ENCODE measurements at places on chromosomes 13 and 19.

GRCh38 chr19:2327773-2328400, 499 bp downstream of the LSM7 start:
- peak; percentile 73 for DNase-seq

DNA sequence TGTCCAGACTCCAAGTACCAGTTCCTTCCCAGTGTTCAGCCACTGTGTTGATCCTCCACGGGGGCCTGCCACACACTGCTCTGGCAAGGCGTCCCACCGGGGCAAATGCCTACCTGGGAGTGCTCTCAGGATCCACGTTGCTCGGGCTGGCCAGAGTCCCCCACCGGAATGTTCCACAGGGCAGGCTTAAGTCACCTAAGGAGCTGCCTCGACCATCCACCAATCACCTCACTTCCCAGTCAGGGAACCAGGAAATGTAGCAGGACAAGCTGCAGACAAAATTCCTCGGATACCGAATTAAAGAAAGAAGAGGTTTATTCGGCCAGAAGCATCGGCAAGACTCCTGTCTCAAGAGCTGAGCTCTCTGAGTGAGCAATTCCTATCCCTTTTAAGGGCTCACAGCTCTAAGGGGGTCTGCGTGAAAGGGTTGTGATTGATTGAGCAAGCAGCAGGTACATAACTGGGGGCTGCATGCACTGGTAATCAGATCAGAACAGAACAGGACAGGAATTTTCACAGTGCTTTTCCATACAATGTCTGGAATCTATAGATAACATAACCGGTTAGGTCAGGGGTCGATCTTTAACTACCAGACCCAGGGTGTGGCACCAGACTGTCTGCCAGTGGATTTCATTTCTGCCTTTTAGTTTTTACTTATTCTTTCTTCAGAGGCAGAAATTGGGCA, 56.9 kb upstream of the EDNRB start:
- DNase-seq = no peak

- no peak for DNase-seq
These were observed 4.6 kb downstream of the FBXO17 start for GRCh38 chr19:38970664-38971532.

DNA sequence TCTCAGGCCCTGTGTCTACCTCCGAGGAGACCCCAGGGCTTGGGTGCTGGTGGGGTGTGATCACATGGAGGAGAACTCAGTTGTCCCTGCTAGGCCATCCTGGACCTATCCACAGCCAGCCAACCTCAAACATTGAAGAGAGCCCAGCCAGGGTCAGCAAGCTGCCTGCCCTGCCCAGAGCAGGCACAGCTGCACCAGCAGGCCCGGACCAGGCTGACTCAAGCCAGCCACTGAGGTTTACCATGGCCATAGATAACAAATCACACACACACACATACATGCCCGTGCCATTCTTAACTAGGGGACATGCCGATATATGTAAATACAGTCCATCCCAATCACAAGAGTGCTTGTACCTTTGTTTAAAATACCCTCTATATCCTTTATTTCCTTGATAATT, 8.1 kb downstream of the ARHGEF7 start:
- no peak for DNase-seq

DNA sequence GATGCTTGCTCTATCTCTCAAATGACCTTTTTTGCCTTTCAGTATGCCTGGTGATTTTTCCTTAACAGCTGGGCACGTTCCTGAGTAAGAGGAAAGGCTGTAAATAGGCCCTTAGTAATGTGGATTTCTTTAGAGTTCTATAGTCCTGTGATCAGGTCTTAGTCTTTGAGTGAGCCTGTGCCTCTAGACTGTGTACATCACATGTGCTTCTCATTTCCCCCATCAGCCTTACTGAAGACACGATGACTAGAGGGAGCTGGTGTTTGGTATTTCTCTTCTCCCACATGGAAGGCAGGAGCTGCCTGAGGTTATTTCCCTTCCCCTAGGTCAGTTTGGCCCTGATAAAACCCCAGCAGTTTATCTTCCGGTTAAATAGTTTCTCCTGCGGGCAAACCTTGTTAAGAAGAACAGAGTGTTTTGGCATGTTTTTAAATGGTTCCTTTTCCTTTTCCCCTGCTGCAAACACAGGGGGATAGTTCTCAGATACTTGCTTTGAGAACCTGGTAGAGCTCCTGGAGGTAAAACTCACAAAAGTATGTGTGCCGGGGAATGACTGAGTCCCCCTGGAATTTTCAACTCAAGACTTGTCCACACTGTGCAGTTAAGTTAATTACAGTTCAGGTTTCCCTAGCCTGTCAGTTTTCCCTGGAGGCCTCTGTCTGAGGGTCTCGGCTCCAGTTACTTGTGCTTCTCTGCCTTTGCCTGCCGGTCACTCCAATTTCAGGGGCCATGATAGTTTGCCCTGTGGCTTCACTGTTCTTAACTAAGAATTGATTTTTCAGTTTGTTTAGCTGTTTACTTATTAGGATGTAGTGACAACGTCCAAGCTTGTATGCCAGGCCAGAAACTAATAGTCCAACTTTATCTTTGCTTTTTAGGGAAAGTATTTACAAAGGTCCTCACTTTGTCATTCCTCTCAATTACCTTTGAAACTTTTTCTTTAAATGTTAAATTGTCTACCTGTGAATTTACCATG, 94.4 kb downstream of the URI1 start:
- no peak for DNase-seq

GRCh38 chr13:28654276-28654675, 4.7 kb upstream of the POMP start:
- no peak for DNase-seq

- no peak for DNase-seq
These were observed 24.3 kb downstream of the C13orf46 start for GRCh38 chr13:113949546-113949945.

DNA sequence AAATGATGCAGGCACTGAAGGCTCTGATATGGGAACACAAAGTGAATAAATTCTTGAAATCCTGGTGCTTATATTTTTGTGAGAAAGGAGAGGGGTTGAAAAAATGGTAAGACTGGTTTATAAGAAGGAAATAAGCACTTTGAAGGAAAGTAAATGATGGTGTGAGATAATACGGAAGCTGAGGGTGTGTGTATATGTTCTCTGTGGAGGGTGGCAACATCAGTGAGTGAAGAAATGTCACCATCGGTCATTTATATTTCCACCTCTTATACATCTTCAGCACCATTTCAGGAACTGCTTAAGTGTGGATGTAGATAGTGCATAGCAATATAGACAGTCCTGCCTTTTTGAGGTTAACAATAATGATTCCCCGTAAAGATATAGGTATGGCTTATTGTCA, 17.5 kb downstream of the ZNF136 start:
- DNase-seq = no peak

GRCh38 chr19:35585848-35586247, at the start of gene PMIS2:
TSS of gene PMIS2 (plus strand) at chr19:35586173. CDS start at chr19:35586260, 87 bp downstream.
- no peak for DNase-seq

DNA sequence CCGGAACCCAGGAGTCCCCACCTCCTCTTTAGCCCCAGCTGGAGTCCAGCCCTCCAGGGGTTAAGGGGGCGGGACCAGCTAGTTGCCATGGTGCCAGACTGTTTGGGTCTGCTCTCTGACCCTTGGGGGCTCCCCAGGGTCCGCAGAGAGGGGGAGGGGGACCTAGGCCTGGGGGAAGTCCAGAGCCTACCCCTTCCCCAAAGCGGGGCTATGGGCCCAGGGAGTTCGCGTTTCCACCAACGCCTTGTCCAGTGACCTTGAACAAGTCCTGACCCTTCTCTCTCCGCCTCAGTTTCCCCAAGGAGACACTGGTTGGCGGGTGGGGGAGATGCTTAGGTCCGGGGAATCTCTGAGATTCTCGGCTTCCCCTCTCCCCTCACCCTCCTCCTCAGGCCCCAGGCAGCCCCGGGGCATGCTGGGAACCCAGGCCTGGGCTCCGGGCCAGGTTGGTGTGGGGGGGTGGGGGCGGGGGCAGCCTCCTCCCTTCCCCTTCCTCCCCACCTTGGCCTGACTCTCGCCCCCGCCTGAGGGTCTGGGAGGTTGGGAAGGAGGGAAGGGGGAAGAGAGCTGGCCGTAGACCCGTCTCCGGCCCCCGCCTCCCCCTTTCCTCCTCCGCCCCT, 2.6 kb upstream of the SPACA6 start:
- peak; percentile 82 for DNase-seq

DNA sequence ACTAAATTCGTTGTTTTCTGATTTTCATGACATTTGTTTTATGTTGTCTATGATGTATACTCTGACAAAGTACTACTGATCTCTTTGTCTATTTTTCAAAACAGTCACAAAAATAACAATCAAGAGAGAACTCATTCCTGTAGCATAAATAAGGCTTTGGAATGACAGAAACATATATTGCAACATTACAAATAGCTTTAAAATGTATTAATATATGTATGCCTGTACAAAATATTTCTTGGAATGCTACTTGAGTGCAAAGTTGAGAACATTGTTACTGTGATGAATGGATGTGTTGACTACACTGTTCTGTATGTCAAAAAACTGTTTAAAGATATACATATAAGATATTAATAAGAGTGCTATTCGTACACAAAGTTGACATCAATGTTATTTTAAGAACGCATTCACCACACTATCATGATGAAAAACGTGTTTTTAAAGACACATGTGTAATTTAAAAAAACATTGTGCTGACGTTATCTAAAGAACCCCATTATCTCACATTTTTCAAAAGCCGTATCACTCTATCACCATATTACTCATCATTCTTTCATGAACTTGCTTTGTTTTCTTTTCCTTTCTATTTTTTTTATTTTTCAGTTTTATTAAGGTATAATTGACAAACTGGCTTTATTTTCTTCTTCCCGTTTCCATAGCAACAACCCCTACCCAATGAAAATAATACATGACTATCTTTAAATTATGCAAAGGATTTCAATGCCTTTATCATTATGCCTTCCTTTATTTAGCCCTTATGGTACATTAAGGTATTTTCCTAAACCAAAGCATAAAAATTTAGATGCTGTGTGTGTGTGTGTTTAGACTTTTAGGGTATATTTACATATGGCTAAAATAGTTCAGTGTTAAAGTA, 918.8 kb downstream of the SLITRK1 start:
- DNase-seq = no peak

- no peak for DNase-seq
These were observed 37.2 kb upstream of the C1QTNF9B start for GRCh38 chr13:23934520-23934919.

- DNase-seq = peak; percentile 41
These were observed 27.0 kb downstream of the SAE1 start for GRCh38 chr19:47157431-47158321.

DNA sequence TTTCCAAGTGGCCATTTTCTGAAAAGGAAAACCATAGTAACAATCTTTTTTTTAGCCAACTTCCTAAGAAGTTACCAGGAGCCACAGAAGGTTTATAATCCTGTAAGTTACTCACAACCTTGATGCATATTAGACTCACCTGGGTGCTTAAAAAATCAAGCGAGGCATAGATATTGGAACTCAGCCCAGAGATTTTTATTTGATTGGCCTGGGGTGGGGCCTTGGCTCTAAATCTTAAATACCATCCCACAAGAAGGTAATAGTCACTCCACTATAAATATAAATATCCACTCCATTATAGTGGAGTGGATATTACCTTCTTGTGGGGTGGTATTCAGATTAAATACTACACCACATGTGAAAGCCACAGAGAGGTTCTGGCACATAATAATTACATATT, 429.6 kb downstream of the RFC3 start:
- no peak for DNase-seq

GRCh38 chr19:8446061-8446709, 1.4 kb downstream of the HNRNPM start:
- no peak for DNase-seq

DNA sequence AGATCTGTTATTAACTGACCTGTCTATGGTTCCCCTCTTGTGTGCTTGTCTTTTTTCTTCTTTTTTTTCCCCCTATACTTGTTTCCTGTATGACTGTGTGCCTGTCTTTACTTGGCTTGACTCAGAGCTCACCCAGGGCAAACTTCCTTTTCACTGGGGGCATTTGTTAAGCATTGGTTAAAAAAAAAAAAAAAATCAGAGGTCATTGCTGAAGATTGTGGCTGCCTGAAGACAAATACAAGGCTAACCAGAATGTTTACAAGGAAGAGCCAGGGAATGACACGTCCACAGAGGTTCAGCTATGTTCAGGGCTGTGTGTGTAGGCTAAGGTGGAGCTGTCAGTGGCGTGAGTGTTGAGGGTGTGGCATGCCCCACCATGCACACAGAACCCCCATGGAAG, 47.1 kb downstream of the LNX2 start:
- DNase-seq = no peak

GRCh38 chr13:65912516-65912915, 1317.6 kb downstream of the PCDH9 start:
- no peak for DNase-seq

GRCh38 chr19:13844130-13844631, 32.8 kb upstream of the NANOS3 start:
- DNase-seq = no peak

GRCh38 chr13:32504263-32504662, 34.3 kb downstream of the N4BP2L2 start:
- DNase-seq = no peak

DNA sequence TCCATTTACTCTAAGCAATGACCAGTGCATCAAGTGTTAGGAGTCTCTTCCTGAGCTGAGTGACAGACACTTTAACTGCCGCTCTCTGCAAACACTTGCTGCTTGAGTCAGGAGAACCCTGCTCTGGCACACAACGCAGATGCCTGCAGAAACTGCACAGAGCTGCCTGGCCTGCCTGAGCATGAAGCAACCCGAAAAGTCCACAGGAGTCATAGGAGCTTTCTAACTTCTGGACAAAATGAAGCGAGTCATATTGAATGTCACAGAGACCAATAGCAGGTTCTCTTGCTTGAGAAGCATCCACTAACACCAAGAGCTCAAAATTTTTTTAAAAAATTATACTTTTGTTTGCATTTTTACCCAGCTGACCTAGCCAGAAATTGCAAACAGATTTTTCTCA, 232.4 kb downstream of the LHFPL6 start:
- no peak for DNase-seq

DNA sequence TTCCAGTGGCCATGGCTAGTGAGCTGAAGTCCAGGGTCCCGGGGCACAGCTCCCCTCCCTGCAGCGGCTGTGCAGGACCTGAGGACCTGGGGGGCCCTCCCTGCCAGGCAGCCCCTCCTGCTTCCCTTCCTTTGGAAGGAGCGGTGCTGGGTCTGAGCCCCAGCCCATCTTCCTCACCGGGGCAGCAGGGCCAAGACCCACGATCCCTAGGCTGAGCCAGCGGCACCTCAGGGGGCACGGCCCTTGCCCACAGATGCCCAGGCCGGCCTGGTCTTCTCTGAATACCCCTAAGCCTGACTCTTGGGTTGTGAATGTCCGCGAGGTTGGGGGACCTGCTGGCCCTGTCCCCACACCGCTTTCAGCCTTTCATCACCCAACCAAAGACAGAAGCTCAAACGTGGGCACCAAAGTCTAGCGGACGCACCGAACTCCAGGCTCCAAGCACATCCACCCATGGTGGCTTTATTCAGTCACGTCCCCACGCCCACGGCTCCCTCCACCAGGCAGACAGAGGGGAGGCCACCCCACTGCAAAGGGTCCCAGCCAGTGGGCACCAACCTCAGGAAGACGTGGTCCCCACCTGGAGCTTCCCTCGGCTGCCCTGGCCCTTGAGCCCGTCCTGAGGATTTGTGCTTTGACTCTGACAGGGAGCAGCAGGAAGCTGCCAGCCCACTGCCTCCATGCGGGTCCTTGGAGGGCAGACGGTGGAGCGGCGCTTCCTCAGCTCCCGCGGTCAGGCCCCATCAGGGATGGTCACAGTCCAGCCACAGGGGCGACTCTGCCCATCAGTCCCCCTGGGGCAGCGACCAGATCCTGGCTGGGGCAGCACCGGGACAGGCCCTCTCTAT, 8.3 kb upstream of the MEX3D start:
- no peak for DNase-seq

GRCh38 chr13:76289558-76289957, 596.6 kb downstream of the KCTD12 start:
- no peak for DNase-seq

All from CD4-positive, alpha-beta T cell treated with Interleukin-2 at 100 ng/mL for 4 hours (primary cell).